AG04450 (cell line): ENCODE measurements at places on chromosomes 7 and 10. TPM values are rescaled to one million over a fixed set of nuclear protein-coding genes. Genes with fewer than 3 reads are reported as not detected.

The DEPP1 gene
- 31.1 and 50.3 TPM in 2 replicates for polyA plus RNA-seq

The ASIC3 gene
- polyA plus RNA-seq, result 0.07 and 0.11 TPM in 2 replicates

The MUC3A gene
- polyA plus RNA-seq, result not detected in 2 replicates

The LOXL4 gene
- polyA plus RNA-seq, result 41.0 and 45.5 TPM in 2 replicates

The MACC1 gene
- polyA plus RNA-seq, result 0.06 and 0.07 TPM in 2 replicates

DNA sequence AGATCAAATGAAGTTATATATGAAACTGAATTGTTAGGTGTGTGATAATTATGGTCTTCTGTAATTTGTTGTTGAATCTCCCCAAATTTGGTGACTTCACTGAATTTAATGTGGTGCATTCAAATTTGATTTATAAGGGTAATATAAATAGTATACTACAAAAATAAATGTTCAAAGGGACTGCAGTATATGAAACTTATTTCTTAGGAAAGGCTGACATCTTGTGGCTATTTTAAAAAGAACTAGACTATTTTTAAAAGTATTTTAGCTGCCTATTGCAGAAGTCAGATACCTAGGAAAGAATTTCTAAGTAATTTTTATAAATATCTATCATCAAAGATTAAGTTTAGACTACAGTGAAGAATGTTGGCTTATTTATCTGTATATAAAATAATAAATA, 36.6 kb downstream of the ATRNL1 start:
- peak; percentile 0 for DNase-seq

- DNase-seq, result no peak
Observed at GRCh38 chr7:66303454-66304155, 98.5 kb downstream of the TPST1 start.

GRCh38 chr7:50821457-50822008, 38.8 kb upstream of the GRB10 start:
- no peak for DNase-seq

GRCh38 chr7:27144781-27145164, 1.3 kb upstream of the HOXA5 start:
- no peak for DNase-seq

GRCh38 chr10:6868036-6868725, 288.1 kb upstream of the PRKCQ start:
- DNase-seq, result no peak

DNA sequence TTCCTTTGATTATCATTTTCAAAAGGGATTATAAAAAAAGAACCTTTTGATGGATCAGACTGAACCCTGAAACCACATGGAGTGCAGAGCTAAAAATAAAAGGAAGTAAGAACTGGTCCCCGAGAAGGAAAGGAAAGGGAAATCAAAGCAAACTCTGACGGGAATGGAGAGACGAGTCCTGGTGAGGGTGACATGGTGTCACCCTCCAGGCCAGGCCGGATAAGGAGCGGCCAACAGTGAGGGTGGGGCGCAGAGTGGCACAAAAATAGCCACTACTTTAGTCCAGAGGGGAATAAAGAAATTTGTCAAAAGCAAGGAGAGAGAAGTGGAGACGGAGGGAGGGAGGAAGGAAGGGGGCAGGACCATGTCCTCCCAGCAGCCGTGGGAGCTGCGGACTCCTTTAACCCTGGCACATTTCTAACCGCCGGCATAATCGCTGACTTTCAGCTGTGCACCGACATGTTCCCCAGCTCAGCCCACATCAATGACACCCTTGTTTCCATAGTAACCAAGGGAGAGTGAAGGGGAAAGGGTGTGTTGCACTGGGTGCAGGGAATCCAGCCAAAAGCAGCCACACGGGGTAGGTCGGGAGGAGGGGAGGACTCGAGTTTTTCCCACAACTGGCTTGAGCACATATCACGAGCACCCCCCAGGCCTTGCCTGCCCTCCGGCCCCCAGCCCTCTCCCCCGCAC, 29.7 kb downstream of the TRIM8 start:
- no peak for DNase-seq

DNA sequence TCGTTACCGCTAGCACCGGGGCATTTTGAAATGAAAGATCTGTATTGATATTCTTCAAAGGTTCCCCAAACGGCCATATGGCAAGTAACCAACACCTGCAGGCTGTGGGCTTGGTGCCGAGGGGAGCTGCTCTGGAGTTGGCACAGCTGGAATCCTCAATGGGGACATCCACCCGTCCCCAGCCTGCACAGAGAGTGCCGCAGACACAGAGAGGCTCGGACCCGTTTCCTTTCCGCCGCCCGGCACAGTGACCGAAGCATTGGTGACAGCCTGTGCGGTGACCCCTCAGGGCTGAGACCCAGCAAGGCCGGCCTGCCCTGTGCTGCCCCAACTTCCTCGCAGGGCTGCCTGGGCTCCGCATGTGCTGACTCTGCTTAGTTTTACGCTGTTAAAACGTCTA, 4.5 kb downstream of the CFAP46 start:
- no peak for DNase-seq

GRCh38 chr7:93242106-93242505, 9.9 kb downstream of the VPS50 start:
- no peak for DNase-seq

GRCh38 chr10:50309342-50309741, 58.0 kb upstream of the ASAH2 start:
- no peak for DNase-seq

GRCh38 chr10:84999929-85000328, 671.5 kb downstream of the CCSER2 start:
- DNase-seq, result no peak

GRCh38 chr7:24192053-24192452, 91.9 kb upstream of the NPY start:
- peak; percentile 72 for DNase-seq

DNA sequence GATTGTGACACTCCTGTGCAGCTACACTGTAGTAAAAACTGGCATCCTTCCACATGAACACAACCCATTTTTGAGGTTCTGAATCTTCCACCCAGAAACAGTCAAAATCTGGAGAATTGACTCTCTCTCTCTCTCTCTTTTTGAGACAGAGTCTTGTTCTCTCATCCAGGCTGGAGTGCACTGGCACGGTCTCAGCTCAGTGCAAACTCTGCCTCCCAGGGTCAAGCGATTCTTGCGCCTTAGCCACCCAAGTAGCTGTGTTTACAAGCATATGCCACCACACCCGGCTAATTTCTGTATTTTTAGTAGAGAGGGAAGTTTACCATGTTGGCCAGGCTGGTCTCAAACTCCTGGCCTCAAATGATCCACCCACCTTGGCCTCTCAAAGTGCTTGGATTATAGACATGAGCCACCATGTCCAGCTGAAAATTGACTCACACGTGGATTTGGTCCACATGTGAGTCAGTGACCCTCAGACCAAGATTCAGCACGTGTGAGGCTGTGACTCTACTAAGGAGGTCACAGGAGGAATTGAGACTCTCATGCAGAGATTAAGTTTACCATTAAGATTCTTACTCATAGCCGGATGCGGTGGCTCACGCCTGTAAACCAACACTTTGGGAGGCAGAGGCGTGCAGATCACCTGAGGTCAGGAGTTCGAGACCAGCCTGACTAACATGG, 12.1 kb upstream of the ZNF107 start:
- DNase-seq, result no peak

- DNase-seq, result no peak
Observed at GRCh38 chr7:42915356-42915755, 3.5 kb upstream of the C7orf25 start.

DNA sequence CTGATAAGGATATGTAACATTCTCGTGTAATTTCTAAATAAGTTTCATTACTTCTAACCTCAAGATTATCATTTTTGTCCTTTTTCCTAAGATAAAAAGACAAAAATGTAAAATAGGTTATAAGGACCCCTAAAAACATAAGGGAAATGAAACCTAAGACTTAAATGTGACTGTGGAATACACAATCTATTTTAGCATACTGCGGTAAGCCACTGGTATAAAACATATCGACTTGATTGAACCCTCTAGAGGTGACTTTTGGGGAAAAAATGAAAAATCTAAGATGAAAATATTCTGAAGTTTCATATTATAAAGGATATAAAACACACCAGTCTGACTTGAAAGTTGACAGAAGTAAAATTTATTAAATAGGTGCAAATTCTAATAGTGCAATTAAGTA, 1.9 kb downstream of the NAMPT start:
- no peak for DNase-seq

GRCh38 chr10:78121801-78122200, 88.1 kb downstream of the RPS24 start:
- DNase-seq, result no peak

- no peak for DNase-seq
Observed at GRCh38 chr10:111114758-111115500, 38.1 kb downstream of the ADRA2A start.

- no peak for DNase-seq
Observed at GRCh38 chr7:155227788-155228458, 69.8 kb upstream of the INSIG1 start.

GRCh38 chr10:88979153-88979562, 11.4 kb upstream of the FAS start:
- DNase-seq, result no peak

DNA sequence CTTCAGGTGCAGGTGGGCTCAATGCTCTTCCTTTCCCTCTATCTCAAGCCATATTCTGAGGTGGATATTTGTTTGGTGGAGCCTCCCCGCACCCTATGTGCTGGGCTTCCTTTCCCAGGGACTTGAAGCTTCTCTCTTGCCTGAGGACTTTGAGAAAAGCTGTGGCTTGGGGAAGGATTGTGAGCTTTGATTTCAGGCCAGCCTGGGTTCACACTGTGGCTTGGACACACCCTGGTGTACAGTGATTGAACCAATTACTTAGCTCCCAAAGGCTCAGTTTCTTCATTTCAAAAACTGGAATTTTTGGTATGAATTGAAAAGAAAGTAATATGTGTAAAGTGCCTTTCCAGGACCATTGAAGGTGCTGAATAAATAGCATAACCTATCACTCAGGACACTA, 224.5 kb upstream of the GLI3 start:
- no peak for DNase-seq
